ENCODE measurements at places on chromosomes 1 and 21. TPM values are rescaled to one million over a fixed set of nuclear protein-coding genes. Genes with fewer than 3 reads are reported as not detected.

DNA sequence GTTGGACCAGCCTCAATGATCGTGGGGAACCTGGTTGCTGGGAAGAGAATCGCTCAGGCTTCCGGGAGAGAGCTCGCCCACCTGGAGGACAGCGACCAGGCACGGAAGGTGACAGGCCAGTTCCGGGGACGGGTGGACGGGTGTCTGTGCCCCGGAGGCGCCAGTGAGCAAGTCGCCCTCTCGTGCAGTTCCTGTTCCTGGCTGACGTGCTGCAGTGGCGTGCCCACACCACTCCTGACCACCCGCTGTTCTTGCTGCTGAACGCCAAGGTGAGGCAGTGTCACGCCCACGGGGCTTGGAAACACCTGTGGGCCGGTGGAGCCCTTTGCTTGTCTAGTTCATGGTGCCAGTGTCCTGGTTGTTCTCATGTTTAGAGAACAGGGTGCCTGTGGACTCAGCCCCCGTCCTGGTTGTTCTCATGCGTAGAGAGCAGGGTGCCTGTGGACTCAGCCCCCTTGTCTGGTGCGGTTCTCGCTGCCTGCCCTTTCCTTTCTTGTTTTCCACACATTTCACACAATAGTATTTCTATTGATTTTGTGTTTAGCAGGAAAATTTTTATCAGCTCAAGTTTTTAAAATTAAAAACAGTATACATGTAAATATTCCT, 53.1 kb downstream of the S100B start:
- no peak for DNase-seq

GRCh38 chr21:37868446-37869295, 47.6 kb downstream of the KCNJ6 start:
- DNase-seq = peak; percentile 69

GRCh38 chr1:38131024-38131585, 84.5 kb upstream of the POU3F1 start:
- no peak for DNase-seq

GRCh38 chr1:46404482-46405196, 10.5 kb downstream of the FAAH start:
- DNase-seq = no peak

DNA sequence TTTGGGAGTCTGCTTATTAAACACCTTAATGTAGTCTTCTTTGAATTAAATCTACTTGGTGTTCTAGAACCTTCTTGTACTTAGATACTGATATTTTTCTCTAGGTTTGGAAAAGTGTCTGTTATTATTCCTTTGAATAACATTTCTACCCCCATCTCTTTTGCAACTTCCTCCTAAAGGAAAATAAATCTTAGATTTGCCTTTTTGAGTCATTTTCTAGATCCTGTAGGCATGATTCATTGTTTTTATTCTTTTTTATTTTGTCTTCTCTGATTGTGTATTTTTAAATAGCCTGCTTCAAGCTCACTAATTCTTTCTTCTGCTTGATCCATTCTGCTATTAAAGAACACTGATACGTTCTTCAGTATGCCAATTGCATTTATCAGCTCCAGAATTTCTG, 155.9 kb upstream of the NEGR1 start:
- DNase-seq = no peak

- DNase-seq = no peak
Observed at GRCh38 chr1:89170170-89171066, 5.4 kb downstream of the GBP7 start.

DNA sequence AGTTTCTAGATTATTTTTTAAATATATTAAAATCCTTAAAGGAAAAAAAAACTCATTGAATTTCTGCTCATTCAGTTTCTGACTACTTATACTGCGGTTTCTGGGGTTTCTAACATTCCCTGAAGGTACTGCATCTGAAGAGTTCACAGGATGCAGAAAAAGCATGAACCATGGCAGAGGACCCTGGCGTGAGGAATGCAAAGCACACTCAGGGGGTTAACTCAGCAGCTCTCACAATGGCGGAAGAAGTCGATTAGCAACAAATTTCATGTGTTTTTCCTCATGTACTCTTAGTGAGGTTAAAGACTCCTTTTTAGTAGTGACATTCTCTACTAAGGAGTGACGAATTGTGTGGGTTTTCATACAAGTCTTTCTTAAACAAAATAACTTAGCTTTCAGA, 975.6 kb downstream of the NCAM2 start:
- no peak for DNase-seq

- no peak for DNase-seq
Observed at GRCh38 chr1:231518485-231519034, 9.9 kb upstream of the TSNAX start.

GRCh38 chr1:84996846-84997666, at the start of gene MCOLN2:
MCOLN2 (minus strand) TSS chr1:84997113; CDS start chr1:84996872, 241 bp downstream.
- DNase-seq = no peak

DNA sequence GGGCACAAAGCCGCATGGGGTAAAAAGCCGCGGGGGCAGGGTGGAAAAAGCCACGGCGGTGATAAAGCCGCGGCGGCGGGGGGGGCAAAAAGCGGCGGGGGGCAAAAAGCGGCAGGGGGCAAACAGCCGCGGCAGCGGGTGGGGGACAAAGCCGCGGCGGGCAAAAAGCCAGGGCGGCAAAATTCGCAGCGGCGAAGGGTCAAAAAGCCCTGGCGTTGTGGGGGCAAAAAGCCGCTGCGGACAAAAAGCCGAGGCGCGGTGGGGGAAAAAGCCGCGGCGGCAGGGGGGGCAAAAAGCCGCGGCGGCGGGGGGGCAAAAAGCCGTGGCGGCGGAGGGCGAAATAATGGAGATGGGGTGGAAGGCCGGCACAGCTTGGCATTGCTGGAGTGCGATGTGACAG, 3902.9 kb downstream of the SRGAP2C start:
- no peak for DNase-seq

DNA sequence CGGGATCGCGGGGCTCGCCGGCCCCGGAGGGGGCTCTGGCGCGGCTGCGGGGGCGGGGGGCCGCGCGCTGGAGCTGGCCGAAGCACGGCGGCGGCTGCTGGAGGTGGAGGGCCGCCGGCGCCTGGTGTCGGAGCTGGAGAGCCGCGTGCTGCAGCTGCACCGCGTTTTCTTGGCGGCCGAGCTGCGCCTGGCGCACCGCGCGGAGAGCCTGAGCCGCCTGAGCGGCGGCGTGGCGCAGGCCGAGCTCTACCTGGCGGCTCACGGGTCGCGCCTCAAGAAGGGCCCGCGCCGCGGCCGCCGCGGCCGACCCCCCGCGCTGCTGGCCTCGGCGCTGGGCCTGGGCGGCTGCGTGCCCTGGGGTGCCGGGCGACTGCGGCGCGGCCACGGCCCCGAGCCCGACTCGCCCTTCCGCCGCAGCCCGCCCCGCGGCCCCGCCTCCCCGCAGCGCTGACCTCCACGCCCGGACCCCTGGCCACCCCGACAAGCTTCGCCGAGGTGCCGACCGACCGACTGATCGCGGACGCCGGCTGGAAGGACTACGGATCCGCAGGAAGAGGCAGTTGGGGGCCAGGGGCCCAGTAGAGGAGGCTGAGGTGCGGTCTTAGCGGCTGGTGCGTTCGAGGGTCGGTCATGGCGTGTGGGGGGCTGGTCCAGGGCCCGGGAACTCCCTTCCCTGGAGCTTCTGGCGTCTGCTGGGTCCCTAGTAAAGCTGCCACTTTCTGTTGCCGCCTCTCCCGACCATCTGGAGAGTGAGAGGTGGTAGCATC, 711 bp downstream of the TRNP1 start:
- DNase-seq = no peak

DNA sequence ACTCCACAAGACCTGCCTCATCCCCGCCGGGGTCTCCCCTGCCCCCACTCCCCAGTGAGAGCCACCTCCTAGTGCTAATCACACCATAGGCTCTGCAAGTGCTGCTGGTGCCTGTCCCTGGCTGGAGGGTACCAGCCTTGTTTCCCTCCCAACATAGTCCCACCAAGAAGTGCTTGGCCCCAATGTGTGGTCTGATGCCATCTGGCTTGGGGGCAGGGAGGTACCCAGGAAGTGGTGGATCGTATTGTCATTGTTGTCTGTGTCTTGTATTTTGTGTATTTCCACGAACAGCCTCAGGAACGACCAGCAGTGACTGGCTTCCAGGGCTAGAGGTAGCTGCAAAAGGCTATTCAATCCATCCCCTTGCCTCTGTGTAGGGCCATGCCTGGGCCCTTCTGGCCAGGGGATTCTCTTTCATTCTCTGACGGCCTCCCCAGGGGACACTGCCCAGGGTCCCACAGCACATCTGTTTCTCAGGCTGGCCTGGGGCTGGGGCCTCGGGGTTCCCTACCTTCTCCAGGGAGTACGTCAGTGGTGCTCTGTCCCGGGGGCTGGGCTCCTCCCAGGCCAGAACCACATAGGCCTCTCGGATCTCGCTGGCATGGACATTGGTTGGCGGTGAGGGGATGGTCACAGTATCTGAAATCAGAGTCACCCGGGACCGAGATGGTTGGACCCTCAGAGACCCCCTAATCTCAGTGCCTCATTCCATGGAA, 22.8 kb downstream of the MYOM3 start:
- no peak for DNase-seq

DNA sequence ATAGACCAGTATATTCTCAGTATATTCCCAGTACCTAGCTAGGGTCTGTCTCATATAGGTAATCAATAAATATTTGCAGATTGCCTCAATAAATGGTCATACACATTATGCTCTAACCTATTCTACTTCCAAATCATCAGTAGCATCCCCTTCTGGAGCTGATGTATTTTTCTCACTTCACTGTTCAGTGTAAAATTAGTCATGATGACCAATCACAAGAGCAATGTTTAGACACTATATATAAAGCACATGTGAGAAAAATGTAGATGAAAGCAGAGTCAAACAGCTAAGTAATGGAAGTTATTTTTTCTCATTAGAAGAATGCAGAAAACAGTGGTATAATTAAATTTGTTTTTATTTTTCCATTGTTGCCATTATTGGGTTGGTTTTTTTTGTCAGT, 34.7 kb downstream of the EPRS1 start:
- DNase-seq = no peak

GRCh38 chr21:18153063-18153462, 91.6 kb upstream of the CHODL start:
- no peak for DNase-seq

DNA sequence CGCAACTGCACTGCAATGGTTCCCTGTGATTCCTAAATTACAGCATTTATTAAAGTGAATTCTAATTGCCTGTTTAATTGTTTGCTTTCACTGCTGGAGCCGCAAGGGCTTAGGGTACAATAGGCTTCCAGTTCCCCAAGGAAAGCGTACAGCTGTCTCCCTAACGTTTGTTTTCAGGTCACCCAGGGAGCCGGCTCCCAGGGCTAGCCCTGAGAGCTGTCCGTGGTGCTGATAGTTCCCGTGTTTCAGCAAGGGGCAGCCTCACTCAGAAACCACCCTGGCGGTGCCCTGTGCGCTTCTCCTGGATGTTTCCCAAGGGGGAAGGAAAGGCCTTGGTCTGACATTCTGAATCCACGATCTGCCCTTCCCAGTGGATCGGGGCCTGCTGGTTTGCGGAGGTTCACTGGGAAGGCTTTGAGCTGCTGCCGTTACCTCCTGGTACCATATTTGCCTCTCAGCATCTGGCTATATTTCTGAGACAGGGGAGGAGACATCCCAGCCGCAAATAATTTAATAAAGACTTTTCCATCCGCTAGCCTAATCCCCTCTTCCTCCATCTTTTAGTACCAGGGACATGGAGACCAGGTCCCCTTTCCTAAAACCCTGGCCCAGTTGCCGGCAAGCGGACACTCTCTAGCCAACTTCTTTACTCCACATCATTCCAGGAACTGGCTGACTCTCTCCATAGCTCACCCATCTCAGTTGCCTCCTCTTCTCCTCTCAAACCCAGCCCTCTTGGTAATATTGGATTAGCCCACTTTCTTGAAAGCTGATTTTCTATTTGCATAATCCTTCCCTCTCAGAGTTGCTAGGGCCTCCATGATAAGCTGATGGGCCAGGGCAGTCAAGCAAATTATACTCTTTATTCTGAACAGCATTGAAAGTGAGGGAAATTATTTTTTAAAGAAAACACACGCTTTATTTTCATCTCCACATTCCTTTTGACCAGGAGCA, 149.0 kb downstream of the IGSF21 start:
- no peak for DNase-seq

- no peak for DNase-seq
Observed at GRCh38 chr1:25338986-25339385, 852 bp downstream of the TMEM50A start.

DNA sequence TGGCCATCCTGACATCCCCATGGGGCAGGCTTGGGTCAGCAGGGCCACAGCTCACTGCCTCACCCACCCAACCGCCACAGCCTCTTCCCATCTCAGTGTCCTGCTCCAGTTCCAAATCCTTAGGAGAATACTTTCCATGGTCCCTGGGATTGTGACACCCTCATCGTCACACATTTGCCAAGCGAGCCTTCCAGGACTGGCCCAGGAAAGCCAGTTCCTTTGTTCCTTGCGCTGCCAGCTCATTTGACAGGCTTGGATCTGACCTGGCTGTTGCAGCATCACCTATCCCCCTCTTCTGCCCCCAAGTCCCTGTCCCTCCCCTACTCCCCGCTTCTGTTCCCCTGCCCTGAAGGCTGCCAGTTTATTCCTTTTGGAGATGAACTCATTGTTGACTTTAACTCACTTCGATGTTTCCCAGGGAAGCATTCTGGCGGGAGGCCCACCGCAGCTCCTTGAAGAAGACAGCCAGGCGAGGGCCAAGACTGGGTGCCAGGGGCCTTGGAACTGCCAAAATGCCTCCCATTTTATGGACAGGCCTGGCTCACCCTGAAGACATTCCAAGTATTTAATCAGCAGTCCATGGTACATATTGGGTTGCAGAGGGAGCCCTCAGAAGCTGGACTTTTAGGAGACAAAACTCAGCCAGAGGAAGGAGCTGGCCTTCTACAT, 10.2 kb upstream of the GNL2 start:
- DNase-seq = peak; percentile 84

GRCh38 chr21:16942703-16943102, 570.1 kb upstream of the CXADR start:
- no peak for DNase-seq

DNA sequence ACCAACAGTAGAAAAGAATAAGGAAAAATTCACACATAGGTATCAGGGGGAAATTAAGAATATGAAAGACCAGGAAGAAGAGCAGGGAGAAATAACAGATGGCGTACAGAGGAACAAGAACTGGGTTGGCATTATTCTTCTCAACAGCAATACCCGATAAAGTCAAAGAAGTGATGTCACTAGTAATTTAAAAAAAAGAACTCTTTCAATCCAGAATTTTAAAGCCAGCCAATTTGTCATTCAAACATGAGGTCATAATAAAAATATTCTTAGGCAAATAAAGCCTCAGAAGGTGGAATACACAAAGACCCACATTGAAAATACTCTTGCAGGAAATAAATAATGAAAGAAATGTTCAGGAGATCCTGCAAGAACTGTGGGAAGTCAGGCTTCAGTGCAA, 8.8 kb downstream of the NCMAP start:
- DNase-seq = no peak

KRTAP12-2 gene
- not detected for total RNA-seq

ANKRD65 gene
- 3.1 TPM for total RNA-seq

KIF26B gene
- 5.7 TPM for total RNA-seq

IER5 gene
- total RNA-seq = 50.9 TPM

TOE1 gene
- total RNA-seq = 8.1 TPM

OXCT2 gene
- total RNA-seq = 1.4 TPM

PINK1 gene
- 155 TPM for total RNA-seq

DMRTB1 gene
- not detected for total RNA-seq

LRRC71 gene
- total RNA-seq = not detected

TRNP1 gene
- total RNA-seq = 29.4 TPM
